ENCODE measurements at places on chromosomes 12 and 14.

GRCh38 chr12:57737467-57738460 is 778 bp downstream of the AGAP2 start:
- no peak for DNase-seq

- no peak for DNase-seq
These were observed 214.9 kb downstream of the ADAMTS20 start for GRCh38 chr12:43336962-43337555.

- no peak for DNase-seq
These were observed 358.4 kb downstream of the DPF3 start for GRCh38 chr14:72535485-72535884.

DNA sequence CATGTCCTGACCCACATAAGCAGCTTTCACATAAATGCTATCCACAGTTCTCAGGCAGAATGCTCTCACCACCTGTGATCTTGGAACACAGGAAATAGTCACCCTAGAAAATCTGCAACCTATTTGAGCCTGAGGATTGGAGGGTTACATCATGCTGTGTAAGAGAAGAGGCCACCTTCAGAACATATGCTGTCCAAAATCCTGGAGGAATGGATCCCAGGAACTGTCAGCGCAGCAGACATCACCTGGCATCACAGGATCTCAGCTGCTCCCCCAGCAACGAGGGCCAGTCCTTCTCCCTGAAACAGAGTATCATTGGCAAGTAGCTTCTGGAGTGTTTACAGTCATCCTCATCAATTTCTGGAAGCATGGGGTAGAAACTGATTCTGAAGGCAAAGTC is 63.2 kb upstream of the LTA4H start:
- DNase-seq: no peak

DNA sequence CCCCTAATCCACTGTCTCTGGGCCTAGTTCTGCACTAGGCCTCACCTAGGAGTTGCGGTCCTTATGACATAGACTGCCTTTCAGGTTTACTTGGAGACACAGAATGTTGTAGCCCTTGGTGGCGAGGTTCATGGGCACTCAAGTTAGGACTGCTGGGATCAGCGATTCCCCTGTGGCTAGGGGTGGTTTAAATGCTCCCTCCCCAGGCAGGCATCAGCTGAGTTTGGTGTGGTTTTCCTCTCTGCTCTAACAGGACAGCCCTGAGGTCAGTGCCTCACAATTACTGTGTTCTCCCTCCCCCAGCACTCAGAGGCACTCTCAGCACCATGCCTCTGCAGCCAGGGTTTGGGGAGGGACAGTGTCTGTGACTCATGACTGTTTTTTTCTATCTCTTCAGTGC is 22.2 kb upstream of the RDH16 start:
- no peak for DNase-seq

DNA sequence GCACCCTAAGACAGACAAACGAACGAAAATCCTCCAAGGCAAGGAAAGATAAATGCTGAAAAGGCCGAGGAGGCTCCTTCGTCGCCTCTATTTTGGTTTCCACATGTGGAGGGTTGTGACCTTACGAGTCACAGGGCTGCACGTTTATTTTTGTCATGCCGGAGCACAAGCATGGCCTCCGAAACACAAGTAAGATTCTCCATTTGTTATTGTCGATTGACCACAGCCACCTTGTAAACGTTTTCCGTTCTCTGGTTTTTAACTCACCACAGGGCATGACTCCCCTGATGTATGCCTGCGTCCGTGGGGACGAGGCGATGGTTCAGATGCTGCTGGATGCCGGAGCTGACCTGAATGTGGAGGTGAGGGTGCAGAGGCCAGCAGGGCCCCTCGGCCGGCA is 73.1 kb upstream of the PWP1 start:
- DNase-seq: no peak

DNA sequence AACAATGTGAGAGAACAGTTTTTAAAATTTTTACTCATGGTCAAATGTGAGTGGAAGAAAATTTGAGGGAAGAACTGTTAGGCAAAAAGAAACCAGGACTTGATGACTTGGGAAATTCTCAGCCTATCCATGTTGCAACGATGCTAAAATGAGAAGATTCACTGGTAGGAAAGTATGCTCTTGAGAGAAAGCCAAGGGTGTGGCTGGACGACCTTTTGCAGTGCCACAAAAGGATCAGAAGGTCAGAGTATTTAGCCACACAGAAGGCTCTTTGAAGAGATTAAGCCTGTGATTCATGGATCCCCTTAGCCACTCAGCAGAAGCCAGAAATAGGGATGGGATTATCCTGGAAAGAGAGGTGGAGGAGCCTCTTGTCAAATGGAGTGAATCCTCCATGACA is 336.8 kb downstream of the LRIG3 start:
- DNase-seq: no peak

Measured in activated naive CD8-positive, alpha-beta T cell treated with anti-CD3 and anti-CD28 coated beads, Interleukin-2, amount 10 ng/mL, durations not matched to agents 7 days and 5 days (primary cell).